OCI-LY7 (cell line): ENCODE measurements at places on chromosomes 16 and 17. TPM values are rescaled to one million over a fixed set of nuclear protein-coding genes. Genes with fewer than 3 reads are reported as not detected.
A peak's percentile ranks its signal among the peaks of the same experiment; 100 is the strongest.

FAM171A2 gene
- 4.2 and 4.6 TPM in 2 replicates for total RNA-seq

GPS2 gene
- total RNA-seq = 75.0 and 80.8 TPM in 2 replicates

DNA sequence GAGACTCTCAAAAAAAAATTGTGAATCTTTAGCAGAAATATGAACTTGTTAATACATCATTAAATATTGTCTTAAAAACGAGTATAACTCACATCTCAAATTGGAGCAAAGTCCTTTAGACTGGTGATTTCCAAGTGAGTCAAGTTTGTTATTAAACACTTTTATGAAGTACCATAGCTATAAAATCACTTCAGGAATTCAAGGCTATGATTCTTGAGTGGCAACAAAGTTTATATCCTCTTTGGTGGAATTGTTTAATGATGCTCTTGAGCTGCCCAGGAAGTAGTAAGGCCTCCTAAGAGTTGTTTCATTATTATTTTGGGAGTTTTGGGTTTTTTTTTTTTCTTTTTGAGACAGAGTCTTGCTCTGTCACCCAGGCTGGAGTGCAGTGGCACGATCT lies 16.7 kb upstream of the BLMH start:
- no peak for DNase-seq

G6PC1 gene
- total RNA-seq = 1.9 and 2.6 TPM in 2 replicates

DNA sequence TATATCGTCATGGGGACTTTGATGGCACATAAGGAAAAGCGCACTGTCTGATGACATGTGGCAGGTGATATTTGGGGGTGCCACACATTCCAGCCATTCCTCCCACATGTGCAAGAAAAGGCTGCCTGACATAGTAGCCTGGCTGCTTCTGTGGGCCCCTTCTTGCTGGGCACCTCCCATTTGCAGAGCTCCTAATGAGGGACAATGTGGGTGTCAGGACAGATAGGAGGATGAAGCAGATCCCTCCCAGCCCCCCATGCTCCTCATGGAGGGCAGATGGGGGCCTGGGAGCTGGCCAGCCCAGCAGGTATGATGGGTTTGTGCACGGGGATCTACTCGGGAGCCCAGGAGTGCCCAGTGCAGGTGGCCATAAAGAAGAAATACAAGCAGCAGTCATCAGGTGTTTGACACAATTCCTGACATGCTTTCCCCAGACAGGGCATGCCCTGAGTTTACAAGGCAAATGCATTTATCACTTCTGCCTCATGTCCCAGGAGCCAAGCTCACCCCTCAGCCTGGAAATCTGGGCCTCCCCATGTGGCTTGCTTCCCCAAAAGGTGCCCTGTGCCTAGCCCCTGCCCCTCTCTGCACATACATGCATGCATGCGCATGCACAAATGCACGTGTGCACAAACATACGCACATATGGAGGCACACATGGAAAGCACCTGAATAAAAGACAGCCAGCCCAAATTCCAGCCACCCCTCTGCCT lies 260.6 kb upstream of the RPL38 start:
- DNase-seq = no peak

- no peak for DNase-seq
Observed at GRCh38 chr17:67649891-67650290, 67.8 kb upstream of the NOL11 start.

GRCh38 chr16:3762107-3762750 lies 44.9 kb upstream of the TRAP1 start:
- no peak for DNase-seq

- no peak for DNase-seq
Observed at GRCh38 chr16:88357317-88358022, 25.3 kb upstream of the ZNF469 start.

DNA sequence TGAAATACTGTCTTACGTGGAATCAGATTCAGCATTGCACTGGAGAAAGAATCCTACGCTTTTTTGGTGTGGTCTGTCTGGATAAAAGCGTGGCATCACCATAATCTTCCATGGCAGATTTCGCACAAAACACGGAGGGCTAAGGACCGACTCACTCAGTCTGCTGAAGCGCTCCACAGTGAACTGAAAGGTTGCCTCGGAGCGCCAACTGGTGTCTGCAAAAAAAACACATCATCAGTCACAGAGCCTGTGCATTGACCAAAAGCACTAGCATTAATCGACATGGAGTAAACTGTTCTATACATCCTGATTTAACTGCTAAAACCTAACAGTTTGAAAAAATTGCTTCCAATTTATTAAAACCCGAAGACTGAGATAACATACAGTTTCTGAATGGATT lies 40.5 kb downstream of the USP7 start:
- no peak for DNase-seq

GRCh38 chr16:75002474-75002873 lies 3.6 kb downstream of the ZNRF1 start:
- DNase-seq = no peak

GRCh38 chr17:17871913-17872312 lies 35.1 kb upstream of the SREBF1 start:
- DNase-seq = no peak

TP53TG3 gene
- not detected in 2 replicates for total RNA-seq

- DNase-seq = peak; percentile 88
Observed at GRCh38 chr17:44216173-44216572, 3.3 kb downstream of the UBTF start.

DNA sequence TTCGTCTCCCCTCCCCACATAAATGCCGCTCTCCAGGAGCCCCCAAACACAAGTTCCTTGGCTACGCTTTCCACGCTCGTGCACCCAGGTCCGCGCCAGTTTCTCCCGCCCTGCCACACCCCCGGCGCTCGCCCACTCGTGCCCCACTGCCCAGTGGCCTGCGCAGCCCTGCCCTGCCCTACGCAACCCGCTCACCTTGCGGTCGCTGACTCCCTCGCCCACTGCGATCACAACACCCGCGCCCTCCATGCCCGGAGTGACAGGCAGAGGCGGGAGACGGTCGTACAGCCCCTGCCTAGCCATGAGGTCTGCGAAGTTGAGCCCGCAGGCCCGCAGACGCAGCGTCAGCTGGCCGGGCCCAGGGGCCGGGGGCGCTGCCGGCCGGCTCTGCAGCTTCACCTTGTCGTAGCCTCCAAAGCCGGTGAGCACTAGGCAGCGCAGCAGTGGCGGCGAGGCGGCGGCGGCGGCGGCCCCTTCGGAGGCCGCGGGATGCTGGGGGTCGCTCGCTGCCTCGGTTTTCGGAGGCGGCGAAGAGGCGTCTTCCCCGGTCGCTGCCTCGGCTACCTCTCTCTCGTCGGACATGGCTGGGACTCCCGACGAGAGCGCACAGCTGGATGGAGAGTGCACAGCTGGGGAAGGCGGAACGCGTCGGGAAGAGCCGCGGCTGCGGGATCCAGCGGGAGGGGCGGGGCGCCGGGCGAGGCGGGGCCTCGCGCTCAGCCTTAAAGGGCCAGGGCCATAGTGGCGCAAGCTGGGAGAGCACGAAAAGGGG lies at the start of gene VAT1:
Gene VAT1, minus strand, starts transcription at position 645 of the 772 bp plus-strand sequence. Its CDS starts 63 bp downstream, at position 582.
- peak; percentile 71 for DNase-seq

SCNN1G gene
- not detected in 2 replicates for total RNA-seq

- DNase-seq = no peak
Observed at GRCh38 chr16:1045993-1046911, 26.3 kb upstream of the SSTR5 start.

BAIAP3 gene
- 2.4 and 3.2 TPM in 2 replicates for total RNA-seq

DNA sequence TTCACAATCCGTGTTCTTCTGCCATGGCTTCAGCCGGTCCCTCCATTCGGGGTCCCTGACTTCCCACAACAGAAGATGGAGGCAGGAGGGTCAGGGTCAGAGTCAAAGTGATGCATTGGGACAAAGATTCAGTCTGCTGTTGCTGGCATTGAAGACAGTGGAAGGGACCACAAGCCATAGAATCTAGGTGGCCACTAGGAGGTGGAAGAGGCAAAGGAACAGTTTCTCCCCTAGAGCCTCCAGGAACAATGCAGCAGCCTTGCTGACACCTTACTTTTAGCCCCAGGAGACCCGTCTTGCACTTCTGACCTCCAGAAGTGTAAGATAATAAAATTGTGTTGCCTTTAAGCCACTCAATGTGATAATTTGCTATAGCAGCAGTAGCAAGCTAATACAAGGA lies 55.9 kb downstream of the MFSD11 start:
- DNase-seq = peak; percentile 77

EPN3 gene
- total RNA-seq = 0.11 TPM in 1 of 2 replicates, not detected in the other

DNA sequence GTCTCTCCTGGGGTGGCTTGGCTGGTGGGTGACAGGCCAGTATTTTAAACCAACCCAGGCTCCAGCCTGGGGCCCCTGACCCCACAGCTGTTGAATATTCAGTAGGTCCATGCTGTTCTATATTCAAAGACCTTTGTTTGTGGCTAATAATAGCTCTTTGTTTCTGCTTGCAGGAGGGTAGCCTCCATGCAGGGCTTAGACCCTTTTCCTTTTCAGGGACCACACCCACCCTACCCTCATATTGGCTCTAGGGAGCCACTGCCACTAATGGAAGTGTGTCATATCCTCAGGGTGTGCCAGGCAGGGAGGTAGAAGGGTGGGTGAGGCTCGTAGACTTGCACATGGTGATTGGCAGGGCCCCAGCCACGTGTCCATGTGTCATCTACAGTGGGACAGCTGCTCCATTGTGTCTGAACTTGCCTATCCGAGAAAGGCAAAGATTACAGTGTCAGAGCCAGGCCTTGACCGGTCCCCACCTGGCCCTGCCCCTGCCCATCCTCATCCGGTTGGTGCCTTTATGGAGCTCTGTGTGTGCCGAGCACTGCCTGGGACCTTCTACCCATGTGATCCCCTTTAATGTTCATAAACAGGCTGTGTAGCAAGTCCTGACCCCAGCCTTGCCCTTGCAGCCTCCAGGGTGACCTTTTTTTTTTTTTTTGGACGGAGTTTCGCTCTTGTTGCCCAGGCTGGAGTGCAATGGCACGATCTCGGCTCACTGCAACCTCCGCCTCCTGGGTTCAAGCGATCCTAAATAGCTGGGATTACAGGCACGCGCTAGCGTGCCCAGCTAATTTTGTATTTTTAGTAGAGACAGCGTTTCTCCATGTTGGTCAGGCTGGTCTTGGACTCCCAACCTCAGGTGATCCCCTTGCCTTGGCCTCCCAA lies 22.1 kb downstream of the TMC7 start:
- no peak for DNase-seq

DNA sequence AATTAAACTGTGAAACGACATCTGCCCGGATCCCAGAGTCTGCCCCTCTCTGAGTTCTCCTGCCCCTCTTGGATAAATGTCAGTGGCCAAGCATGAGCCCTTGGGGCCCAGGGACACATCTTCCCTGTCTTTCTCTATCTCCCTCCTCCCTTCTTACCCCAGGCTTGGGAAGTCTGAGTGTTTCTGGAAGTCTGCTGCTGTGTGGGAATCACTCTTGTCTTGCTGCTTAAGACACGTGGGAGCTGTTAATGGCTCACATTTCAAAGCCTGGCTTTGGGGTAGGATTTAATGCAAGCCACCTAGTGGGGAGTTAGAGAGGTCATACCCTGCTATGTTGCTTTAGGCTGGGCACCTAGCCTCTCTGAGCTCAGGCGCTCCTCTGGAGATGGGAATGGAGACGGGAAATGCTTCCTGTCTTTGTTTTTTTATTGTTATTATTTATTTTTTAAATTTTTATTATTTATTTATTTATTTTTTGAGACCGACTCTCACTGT lies 218.5 kb upstream of the CIBAR2 start:
- DNase-seq = peak; percentile 87

- DNase-seq = no peak
Observed at GRCh38 chr16:88010343-88010967, 59.2 kb downstream of the BANP start.

GRCh38 chr17:15273141-15273793 lies 8.1 kb upstream of the PMP22 start:
- no peak for DNase-seq

DNA sequence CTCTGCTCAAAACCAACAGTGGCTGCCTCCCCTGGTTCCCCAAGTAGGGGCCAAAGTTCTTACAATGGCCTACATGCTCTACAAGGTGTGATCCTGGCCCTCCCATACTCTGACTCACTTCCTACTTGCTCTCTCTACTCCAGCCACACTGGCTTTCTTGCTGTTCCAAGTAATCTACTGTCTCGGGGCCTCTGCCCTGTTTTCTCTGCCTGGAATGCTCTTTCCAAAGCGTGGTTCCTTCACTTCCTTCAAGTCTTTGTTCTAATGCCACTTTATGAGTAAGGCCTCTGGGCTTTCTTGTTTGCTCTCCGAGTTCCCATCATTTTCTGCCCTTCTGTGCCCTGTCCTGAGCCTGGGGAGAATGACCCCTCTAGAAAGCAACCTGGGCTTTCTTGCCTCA lies 4.1 kb upstream of the CDH3 start:
- DNase-seq = no peak

DNA sequence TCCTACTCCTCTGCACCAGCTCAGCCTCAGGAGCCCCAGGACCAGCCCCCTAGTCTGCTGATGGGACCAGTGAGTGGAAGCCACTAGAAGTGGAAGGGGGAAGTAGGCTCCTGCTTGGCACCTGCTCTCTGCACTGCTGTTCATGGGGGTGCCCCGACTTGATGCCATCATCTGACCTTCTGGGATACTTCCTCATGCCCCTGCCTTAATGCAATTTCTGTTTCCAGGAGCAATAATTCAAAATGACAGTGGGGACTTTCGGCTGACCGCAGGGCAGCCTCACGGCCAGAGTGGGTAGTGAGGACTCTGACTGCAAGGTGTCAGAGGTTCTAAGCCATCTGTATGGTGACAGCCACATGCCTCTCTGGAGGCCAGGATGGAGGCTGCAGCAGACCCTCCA lies 196.4 kb upstream of the WSCD1 start:
- DNase-seq = no peak

TBC1D3E gene
- not detected in 2 replicates for total RNA-seq

- DNase-seq = no peak
Observed at GRCh38 chr17:60128171-60128859, 21.5 kb upstream of the CA4 start.

DNA sequence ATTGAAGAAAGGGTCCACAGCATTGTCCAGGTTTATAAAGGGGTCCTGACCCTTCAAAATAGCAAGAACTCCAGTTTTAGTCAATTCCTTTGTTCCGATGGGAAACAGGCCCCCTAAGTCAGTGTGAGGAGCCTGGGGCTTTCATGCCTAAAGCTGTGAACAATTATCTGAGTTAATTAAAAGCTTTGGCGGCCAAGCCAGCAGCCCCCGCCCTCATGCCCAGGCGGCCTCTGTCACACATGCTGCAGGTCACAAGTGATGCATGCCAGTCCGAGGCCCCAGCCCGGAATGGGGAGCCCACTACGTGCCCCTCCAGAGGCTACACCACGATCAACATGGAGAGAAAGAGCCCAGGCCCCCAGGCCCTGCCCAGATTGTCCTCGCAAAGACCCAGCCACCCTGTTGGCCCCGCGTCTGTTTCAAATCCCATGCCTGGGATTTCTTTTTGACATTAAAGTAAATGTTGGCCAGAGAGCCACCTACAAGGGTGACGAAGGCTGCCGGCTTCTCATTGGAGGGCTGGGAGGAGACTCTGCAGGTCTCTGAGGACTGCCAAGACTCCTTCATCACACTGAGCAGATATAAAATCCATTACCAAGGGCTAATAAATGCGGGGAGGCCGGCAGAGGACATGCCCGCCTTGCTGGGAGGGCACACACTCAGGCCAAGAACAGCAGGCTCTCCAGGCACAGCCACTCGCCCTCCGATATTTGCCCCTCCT lies 14.5 kb upstream of the PITPNM3 start:
- no peak for DNase-seq

GRCh38 chr17:72850410-72851118 lies 241.9 kb downstream of the SLC39A11 start:
- no peak for DNase-seq
